Caki2 (cell line): ENCODE measurements at places on chromosomes 2 and 18. TPM values are rescaled to one million over a fixed set of nuclear protein-coding genes. Genes with fewer than 3 reads are reported as not detected.

DNA sequence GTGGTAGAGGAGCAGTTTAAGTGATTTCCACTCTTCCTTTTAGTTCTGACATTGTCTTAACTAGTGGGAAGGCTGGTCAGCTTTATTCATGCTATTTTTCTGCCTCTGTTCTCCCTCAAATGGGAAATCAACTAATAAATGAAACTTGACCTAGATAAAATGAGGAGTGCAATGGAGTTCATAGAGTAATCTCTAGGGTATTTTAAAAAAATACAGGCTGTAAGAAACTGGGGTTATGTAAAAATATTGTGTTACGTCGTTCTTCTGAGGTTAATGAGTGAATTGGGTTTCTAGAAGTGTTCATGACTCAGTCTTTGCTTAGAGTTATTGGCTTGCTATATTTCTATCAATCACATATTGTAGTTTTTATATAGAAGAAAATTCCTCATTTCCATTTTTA is 734.5 kb downstream of the MBD2 start:
- no peak for DNase-seq

- DNase-seq = no peak
Observed at GRCh38 chr2:178225006-178225805, 30.9 kb downstream of the OSBPL6 start.

GRCh38 chr2:28981620-28982376 is 700 bp downstream of the TOGARAM2 start:
- DNase-seq = no peak

The GCG gene
- total RNA-seq = not detected in 2 replicates
